ENCODE measurements at places on chromosomes 2 and 18.

DNA sequence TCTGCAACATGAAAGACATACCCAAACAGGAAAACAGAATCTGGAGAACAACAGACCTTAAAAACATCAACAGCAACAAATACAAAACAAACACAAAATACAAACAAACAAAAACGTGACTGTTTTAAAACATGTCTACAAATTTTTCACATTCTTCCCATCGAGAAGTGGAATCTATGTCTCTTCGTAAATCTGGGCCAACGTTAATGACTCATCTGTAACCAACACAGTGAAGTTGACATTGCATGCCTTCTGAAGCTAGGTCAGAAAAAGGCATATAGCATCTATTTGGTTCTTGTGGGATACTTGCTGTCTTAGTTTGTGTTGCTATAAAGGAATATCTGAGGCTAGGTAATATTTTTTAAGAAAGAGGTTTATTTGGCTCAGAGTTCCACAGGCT is 269.0 kb upstream of the FBXO11 start:
- no peak for ATAC-seq

- ATAC-seq: no peak
Observed at GRCh38 chr18:59715966-59716369, 18.7 kb upstream of the CCBE1 start.

- no peak for ATAC-seq
Observed at GRCh38 chr18:32847691-32848090, 74.9 kb upstream of the KLHL14 start.

DNA sequence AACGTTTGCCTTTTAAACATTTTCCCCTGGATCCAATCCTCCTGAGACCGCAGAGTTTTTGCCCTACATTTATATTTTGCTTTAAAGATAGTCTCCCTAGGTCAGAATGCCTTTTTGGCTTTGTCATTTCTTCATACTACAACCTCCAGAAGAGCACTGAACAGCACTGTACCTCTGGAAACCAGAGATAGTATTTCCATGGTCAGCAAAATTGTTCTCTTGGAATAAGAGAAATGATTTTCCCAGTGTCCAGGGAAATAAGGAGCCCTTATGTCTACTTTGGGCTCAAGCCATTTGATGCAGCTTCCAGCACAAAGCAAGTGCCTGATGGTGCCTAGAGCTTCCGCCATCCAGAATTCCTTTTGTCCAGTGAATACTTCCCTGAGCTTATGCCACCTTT is 75.5 kb upstream of the SP5 start:
- ATAC-seq: no peak

DNA sequence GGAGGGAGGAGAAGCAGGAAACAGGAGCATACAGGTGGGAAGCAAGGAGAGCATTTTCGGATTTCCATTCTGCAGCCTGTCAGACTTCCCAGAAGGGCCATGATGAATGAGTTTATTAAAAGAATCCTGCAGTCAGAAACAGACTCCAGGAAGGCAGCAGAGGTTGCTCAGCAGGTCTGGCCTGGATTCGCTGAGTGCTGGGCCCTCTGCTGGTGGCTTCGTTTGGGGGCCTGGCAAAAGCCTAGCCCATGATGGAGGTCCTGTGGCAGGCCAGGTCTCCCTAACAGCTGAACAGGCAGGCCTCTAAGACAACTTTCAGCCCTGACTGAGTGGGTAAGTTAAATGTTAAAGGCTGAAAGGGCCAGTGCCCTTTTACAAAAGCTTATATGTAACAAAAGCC is 108.2 kb upstream of the CAPN13 start:
- no peak for ATAC-seq

DNA sequence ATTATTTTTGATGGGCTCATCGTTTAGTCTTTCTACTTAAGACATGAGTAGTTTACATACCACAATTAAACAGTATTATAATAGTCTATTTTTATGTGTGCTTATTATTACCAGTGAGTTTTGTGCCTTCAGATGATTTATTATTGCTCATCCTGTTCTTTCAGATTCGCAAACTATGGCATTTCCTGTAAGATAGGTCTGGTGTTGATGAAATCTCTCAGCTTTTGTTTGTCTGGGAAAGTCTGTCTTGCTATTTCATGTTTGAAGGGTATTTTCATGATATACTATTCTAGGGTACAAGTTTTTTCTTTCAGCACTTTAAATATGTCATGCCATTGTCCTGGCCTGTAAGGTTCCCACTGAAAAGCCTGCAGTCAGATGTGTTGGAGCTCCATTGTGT is 101.3 kb downstream of the DNAH7 start:
- no peak for ATAC-seq

DNA sequence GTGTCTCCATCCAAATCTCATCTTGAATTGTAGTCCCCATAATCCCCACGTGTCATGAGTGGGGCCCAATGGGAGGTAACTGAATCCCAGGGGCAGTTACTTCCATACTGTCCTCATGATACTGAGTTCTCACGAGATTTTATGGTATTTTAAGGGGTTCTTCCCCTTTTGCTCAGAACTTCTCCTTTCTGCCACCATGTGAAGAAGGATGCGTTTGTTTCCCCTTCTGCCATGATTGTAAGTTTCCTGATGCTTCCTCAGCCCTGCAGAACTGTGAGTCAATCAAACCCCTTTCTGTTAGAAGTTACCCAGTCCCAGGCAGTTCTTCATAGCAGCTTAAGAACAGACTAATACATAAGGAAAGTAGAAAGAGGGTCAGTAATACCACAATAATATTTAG is 480.4 kb downstream of the KCNJ3 start:
- no peak for ATAC-seq

DNA sequence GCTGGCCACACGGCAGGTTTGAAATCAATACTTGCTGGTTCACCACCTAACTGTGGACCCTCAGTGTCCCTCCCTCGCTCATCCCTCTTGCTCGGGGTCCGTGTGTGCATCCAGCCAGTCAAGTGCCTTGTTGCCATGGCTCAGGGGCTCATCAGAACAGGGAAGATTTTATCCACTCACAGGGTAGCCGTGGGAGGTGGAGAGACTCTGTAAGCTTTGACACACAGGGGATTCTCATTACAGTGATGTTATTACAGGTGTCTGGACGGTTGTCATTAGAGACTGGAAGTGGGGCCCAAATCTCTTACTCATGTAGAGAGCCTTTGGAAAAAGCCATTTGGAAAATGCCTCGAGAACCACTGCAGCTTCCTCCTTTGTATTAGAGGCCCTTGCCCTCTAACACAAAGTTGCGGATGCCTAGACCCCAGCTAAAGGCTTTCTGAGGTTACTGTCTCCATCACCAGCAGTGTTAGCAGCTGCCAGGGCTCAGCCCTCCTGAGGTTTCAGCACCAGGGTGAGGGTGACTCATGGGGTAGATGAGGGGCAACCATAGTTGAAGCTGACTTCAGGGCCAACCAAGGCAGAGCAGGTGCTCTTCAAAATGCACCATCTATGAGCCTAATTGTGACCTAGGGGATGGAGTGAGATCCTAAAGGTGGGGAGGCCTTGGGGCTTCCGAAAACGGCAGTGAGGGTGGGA is 195.6 kb downstream of the CLIP4 start:
- no peak for ATAC-seq

- no peak for ATAC-seq
Observed at GRCh38 chr2:164754157-164755093, 87.2 kb downstream of the COBLL1 start.

DNA sequence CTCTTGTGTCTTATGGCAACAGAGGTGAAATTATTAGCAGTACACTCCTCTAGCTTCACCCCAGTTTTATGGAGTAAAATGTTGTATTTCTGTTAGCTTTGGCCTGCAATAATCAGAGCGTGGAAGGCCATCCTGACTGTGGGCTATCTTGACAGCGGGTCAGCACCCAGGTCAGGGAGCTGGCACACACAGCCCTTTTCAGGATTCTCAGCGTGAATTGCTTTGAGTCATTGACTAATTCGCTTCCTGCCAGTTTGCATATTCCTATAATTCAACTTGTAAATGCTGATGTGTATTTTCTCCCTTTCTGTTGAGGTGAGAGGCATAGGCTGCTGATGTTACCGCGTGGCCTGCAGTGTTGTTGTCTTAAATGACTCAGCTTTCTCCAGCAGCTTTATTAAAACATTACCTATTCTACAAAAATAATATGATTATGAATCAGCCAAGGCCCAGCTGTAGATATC is 109.6 kb upstream of the EML6 start:
- no peak for ATAC-seq

- ATAC-seq: no peak
Observed at GRCh38 chr2:223887127-223887526, 49.7 kb upstream of the AP1S3 start.

- no peak for ATAC-seq
Observed at GRCh38 chr2:7013471-7014160, 96.4 kb downstream of the RNF144A start.

DNA sequence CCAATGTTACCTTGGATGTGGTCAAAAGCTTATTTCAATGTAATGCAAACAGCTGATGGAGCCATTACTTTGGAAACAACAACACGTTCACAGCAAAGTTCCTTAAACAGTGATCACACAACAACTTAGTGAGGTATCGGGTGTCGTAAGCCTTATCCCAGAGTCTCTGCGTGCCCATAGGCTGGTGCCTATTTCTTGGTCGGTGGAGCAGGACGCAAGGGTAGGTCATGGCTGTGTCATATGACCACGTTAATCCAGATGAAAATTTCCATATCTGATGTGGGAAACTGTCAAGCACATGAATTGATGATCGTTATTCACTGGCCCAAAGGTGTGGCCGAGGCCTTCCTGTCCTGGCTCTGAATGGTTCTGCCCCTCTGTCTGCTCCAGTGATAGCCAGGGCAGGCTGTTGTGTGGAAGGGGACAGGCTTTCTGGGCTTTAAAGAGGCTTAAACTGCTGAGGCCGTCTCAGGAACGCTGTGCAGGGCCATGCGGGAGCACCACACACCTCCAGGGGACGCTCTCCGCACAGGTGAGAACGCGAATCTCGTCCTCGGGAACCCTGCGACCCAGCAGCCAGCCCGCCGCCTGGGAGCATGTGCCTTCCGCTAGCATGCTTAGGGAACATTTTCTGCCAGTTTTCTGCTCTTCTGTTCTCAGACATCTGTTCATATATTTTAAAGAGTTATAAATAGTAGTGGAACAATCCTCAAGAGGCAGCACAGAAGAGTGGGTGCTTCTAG is 90.6 kb downstream of the KCTD1 start:
- ATAC-seq: no peak

- peak; percentile 52 for ATAC-seq
Observed at GRCh38 chr2:188969236-188969635, 4.9 kb upstream of the COL3A1 start.

- peak; percentile 16 for ATAC-seq
Observed at GRCh38 chr2:238159071-238159539, 335 bp downstream of the ERFE start.
